ENCODE measurements at places on chromosomes 13 and 19.

- no peak for DNase-seq
Measured at GRCh38 chr19:15149737-15150136, 42.5 kb downstream of the SYDE1 start.

DNA sequence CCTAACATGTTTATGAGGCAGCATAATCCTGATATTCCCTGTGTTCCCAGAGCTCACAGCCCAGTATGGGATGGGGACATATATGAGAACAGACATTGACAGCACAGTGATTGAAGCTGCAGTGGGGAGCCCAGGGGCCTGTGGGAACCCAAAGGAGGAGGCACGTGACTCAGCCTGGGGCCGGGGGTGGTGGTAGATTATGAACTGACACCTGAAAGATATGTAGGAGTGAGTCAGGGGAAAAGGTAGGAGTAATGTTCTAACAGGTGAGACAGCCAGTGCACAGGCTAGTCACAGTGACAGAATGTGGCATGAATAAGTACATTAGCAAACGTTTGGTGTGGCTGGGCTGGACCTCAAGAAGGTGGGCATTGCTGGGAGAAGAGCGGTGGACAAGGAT lies 29.0 kb downstream of the CKM start:
- DNase-seq = no peak

DNA sequence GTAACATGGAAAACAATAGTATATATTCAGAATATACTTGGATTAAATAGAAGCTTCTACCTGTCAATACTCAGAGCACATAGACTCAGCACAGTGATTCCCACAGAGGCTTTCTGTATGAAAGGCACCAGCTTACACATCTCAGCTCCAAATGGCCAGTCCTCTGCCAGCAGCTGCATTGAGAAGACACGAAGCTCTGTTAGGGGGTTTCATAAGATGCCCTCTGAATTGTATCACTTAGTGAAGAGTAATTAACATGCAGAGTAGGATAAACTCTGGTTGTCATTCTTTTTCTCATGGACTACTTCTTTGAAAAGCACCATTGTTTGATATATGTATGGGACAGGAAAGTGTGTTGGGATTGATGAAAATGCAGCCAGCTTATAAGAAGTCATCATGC lies 15.2 kb downstream of the EDNRB start:
- no peak for DNase-seq

DNA sequence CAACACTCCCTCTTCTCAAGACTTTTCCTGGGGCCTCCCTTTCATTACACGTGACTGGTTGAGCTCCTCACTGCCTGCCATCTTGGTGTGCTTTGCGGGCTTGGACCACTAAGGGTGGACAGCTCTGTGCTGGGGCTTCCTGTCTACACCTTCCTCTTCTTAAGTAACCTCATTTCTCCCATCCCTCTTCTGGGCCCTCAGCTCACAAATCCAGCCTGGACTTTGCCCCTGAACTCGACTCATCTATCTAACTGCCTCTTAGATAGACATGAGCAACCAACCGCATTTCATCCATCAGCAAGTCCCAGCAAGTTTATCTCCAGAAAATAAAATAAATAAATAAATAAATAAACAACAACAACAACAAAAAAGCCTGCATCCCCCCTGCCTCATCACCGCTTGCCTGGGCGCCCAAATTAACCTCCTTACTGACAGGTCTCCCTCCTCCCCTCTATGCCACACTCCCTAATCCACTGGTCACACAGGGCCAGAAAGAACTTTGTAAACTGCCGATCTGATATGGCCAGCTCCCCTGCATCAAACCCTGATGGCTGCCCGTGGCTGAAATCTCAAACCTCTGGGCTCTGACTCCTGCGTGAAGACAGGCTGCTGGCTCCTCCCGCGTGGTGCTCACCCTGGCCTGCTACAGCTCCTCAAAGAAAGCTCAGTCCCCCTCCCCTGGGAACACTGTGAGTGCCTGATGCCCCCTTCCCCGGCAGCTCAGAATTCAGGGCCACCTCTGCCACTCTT lies 7.8 kb downstream of the ISOC2 start:
- DNase-seq = no peak
